Epithelial cell of proximal tubule (primary cell): ENCODE measurements at places on chromosomes 7 and 10. TPM values are rescaled to one million over a fixed set of nuclear protein-coding genes. Genes with fewer than 3 reads are reported as not detected.

DNA sequence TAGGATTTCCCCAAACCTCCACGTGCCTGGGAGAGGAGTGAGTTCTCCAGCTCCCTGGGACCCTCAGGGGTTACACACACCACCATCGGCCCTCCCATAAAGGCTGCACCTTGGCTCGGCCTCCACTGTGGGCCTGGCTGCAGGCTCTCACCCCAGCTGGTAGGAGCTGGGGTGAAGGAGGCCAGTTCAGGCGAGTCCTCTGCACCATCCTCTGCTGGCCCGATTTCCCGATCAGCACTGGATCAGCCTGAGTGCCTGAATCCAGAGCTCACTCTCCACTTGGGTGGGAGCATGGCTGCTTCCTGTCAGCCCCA, 115.1 kb upstream of the RET start:
- DNase-seq, result no peak

DNA sequence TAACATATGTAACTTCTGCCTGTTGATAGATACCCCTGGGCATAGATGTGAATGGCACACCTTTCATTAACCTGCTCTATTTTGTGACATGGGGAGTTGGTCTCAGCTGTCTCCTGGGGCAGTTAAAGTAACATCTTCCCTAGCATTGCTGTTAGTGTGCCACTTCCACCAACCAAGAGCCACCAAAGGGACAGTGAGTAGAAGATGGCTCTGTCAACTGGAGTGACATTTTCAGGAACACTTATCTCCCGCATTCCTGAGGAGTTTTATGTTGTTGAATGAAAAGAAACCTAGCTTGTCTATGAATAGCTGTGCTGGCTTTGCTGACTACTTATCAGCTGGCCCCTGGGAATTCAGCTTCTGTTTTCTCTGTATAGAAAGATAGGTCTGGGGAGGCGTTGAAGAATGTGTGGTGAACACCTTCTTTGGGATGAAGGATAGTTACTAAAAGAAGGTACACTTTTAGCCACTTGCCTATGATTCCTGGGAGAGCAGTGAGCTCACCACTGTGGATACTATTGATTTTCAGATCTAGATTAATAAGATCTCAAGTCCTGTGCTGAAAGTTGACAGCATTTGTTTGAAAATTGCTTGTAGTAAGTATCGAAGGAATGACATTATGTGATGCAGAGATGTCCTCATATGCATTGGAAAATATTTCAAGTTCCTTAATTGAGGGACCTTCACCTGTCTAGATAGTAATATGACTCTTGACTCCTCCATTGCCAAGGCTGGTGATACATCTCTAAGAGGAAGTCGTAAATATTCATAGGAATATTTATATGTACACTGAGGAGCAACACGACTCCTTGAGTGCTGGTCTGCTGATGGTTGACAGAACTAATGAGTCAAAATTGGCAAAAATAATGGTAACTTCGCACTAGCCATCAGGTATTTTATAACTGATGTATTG, 7.6 kb downstream of the STARD3NL start:
- DNase-seq, result no peak

DNA sequence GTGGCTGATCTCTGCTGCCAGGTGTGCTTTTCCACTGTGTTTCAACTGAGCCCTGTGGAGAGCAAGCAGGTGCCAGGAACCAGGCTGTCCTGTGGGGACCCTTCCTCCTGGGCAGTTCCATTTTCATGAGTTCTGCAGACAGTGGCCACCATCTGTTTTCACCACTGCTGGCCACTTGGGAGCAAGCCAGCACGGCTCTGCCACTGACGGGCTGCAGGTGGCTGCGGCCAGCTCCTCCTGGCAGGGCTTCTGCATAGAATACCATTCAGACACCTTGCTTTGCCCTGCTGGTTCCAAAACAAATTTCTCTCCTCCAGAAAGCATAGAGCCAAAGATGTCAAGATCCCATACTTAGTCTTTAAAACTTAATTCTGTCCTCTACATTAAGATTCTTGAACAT, 48.3 kb downstream of the LANCL2 start:
- DNase-seq, result no peak

DNA sequence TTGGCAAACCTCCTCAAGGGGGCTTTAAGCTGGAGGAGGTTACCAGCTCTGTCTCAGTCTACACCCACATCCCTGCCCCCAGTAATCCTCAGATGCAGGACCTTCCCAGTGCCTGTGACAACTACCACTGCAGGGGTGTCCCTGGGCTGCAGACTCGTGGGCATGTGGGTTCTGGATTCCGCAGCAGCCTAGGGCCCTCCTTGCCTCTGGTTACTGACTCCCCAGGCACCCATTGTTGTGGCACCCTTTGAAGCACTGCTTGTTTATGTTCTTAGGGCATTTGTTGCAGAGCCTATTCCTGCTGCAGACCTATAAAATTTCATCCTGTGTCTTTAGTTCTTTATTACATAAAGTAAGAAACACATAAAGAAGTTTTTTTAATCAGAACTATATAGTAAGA, 51.1 kb upstream of the GJD4 start:
- DNase-seq, result no peak

- DNase-seq, result no peak
These were observed 34.5 kb upstream of the RHOBTB1 start for GRCh38 chr10:60978287-60979115.

DNA sequence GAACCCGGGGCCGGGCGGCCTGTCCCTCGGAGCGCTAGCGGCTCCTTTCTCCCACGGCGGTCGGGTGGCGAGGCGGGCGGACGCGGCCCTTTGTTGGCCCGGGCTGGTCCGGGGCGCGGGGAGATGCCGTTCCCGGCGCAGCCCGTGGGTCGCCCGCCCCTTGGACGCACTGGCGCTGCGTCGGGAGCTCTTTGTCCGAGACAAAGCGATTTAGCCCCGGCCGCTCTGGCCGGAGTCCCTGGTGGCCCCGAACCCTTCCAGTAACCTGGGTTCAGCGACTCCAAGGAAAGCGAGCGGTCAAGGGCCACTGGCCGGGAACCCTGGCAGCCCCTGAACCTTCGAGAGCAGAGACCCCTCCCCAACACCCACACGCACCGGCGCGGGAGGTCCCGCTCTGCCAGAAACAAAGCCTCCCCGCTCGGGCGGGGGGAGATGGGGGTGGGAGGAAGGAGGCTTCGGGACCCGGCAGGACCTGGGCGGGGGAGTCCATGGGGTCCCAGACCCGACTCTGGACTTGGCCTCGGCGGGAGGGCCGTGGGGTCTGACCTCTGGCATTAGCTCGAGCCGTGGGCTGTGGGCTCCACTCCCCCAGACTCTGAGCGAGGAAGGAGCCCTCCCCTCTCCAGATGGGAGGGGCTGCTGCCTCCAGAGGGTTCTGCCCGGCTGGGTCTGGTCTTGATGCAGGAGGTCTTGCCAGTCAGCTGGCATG, 836 bp downstream of the DPYSL4 start:
- DNase-seq, result no peak

DNA sequence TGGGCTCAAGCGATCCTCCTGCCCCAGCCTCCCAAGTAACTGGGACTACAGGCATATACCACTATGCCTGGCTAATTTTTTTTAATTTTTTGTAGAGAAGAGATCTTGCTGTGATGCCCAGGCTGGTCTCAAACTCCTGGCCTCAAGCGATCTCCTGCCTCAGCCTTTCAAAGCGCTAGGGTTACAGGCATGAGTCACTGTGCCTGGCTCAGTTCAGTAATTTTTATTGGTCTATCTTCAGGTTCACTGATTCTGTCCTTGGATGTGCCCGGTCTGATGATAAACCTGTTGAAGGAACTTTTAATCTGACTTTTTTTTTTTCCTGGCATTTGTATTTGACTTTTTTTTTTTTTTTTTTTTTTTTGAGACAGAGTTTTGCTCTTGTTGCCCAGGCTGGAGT, 40.1 kb upstream of the STRIP2 start:
- DNase-seq, result peak; percentile 69

GRCh38 chr7:139153832-139154231, 44.3 kb upstream of the ZC3HAV1 start:
- DNase-seq, result peak; percentile 42

DNA sequence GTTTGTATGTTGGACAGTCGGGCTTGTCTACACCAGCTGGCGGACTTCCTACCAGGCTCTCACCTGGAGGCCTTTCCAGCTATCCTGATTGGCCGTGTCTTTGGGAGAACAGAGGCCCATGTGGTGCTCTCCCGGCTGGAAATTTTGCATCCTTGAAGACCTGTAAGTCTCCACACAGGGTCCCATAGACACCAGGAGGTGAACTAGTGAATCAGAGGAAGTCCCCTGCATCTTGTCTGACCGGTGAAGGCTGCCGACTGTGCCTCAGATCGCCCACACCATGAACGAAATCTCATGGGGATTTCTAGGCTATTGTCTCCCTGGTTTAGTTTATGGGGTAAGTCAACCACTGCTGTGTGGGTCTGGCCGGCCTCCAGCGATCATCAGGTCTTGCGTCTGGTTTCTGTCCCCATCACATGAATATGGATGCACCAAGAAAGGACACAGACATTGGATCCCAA, 108.4 kb upstream of the LYZL2 start:
- DNase-seq, result no peak

- no peak for DNase-seq
These were observed 502.1 kb downstream of the KCNMA1 start for GRCh38 chr10:77135555-77135954.

DNA sequence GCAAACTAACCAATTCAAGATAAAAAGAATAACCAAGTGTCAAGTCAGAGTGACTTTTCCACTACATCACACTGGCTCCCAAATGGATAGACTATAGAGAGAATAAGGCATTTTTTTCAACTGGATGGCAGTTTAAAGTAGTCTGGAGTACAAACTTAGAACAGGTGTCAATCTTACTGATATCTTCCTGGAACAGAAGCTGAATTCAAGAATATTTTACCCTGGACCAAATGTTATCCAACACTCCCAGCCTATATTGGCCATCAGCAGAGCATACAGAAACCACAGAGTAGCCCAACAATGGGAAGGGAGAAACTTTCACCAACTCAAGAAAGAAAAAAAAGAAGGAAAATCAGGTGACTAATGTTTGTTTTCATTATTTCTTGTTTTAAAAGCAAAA, 11.5 kb downstream of the IDE start:
- no peak for DNase-seq

- DNase-seq, result no peak
These were observed 572 bp downstream of the ATP5MF start for GRCh38 chr7:99465421-99465768.

DNA sequence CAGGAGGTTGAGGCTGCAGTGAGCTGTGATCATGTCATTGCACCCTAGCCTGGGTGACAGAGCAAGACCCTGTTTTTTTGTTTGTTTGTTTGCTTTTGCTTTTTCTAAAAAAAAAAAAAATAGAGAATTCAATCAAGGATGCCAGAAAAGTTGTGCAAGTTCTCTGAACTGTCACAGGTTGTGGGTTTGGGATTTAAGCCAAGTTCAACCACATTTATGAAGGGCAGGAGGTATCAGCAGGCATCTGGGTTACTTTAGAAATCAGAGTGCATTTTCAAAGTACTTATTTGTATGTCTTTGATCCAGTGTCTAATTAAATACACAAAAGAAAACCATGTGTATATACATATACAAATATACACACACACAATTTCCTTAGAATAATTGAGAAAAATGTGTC, 151.2 kb upstream of the MINDY3 start:
- peak; percentile 22 for DNase-seq

- DNase-seq, result no peak
These were observed 42.4 kb upstream of the PRKAR2B start for GRCh38 chr7:107002126-107002525.

DNA sequence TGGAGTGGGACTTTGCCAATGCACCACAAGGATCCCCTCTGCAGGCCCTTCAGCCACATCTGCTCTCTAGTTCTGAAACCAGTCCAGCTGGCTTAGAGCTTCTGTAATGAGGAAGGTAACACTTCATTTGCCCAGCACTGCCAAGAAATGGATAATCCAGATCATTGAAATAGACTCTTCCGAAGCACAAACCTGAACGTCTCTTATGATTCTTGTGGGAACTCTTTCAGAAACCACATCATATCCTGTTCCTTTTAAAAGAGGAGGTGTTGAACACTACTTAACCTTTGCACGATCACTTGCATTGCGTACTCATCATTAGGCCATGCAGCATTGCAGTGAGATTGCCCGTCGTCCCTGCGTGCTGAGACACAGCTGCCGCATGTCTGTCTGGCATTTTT, 25.8 kb upstream of the PLPP4 start:
- no peak for DNase-seq

Gene CADPS2
- 4.4 and 5.6 TPM in 2 replicates for total RNA-seq

Gene COL26A1
- total RNA-seq, result not detected in 2 replicates

Gene DPY19L1
- total RNA-seq, result 28.0 and 33.6 TPM in 2 replicates

Gene BBIP1
- total RNA-seq, result 18.8 and 27.0 TPM in 2 replicates

Gene GRM3
- total RNA-seq, result not detected in 2 replicates

Gene NUTM2D
- 0.65 and 1.0 TPM in 2 replicates for total RNA-seq

Gene PRLHR
- total RNA-seq, result not detected in 2 replicates

Gene TRIM74
- total RNA-seq, result not detected in 2 replicates

Gene DKK1
- 3.2 and 39.9 TPM in 2 replicates for total RNA-seq

Gene SFTPA1
- not detected in 2 replicates for total RNA-seq

Gene CALML3
- total RNA-seq, result not detected in 2 replicates
